ENCODE measurements at places on chromosomes 6 and 20. TPM values are rescaled to one million over a fixed set of nuclear protein-coding genes. Genes with fewer than 3 reads are reported as not detected.

Gene ISM1
- total RNA-seq = 12.6 TPM

Gene HLA-DRB5
- not detected for total RNA-seq

Gene CAPN11
- total RNA-seq = 1.1 TPM

Gene TRIM10
- total RNA-seq = not detected

Gene HSPA1L
- total RNA-seq = 1.3 TPM

Gene OVOL2
- total RNA-seq = not detected

Gene NNAT
- total RNA-seq = 11.0 TPM

Gene KHDRBS2
- total RNA-seq = not detected

Gene MUC21
- not detected for total RNA-seq

Gene ESR1
- 4.4 TPM for total RNA-seq

Gene CPNE1
- 115 TPM for total RNA-seq

Gene PROKR2
- not detected for total RNA-seq

Gene OPRM1
- total RNA-seq = not detected

Gene C4A
- total RNA-seq = 17.2 TPM

Gene OR2H1
- total RNA-seq = not detected

Gene IYD
- total RNA-seq = under 0.01 TPM

Gene HLA-DOB
- not detected for total RNA-seq

Gene RAET1G
- not detected for total RNA-seq

Gene SMLR1
- total RNA-seq = not detected

Gene PDE10A
- total RNA-seq = 8.7 TPM

Gene PPP1R3G
- total RNA-seq = 1.3 TPM

Gene LY6G6D
- not detected for total RNA-seq

Gene SIRPB1
- 48.3 TPM for total RNA-seq

Gene RAET1L
- total RNA-seq = not detected

Gene HLA-F
- total RNA-seq = 27.6 TPM

Gene SAMD3
- total RNA-seq = 1.5 TPM

Gene MCCD1
- total RNA-seq = not detected

Gene PPIL6
- total RNA-seq = 0.57 TPM

Gene PLCB1
- total RNA-seq = 26.7 TPM

Gene SLA2
- total RNA-seq = 2.1 TPM

Gene MAPK14
- total RNA-seq = 78.2 TPM

Gene TMC2
- 0.68 TPM for total RNA-seq

Gene RAD21L1
- not detected for total RNA-seq

Gene ELOVL4
- 0.38 TPM for total RNA-seq

Gene FOXS1
- total RNA-seq = not detected

Gene SIGLEC1
- 47.8 TPM for total RNA-seq

Gene ADGRG6
- total RNA-seq = 25.8 TPM

Gene BPIFB2
- total RNA-seq = not detected

Gene GABRR1
- total RNA-seq = not detected

Gene MATN4
- not detected for total RNA-seq

Measured in subcutaneous adipose tissue (tissue), 4 donors.